ENCODE measurements at places on chromosomes 3 and 15. TPM values are rescaled to one million over a fixed set of nuclear protein-coding genes. Genes with fewer than 3 reads are reported as not detected.

DNA sequence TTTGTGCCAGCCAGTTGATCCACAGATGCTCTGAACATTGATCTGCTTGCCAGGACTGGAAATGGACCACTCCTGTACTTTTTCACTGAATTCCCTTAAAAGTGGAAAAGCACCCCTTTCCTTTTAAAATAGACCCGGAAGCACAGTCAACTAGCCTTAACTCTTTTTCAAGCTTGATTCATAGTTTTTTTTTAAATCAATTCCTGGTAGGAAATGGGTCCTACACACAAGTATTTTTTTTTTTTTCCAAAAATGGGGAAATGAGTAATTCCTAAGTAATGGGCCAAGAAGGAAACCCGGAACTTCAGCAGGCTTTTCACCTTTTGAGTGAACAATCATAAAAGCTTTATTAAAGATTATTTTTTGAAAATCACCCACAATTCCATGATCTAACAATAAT lies 234.4 kb upstream of the ADAMTS9 start:
- no peak overlapping the region for H3K27ac ChIP-seq
- H3K4me3 ChIP-seq: no peak overlapping the region
- no peaks in the 10 kb centered on the region for H3K27me3 ChIP-seq
- DNase-seq: no peak
- H3K4me1 ChIP-seq: no peaks in the 10 kb centered on the region

DNA sequence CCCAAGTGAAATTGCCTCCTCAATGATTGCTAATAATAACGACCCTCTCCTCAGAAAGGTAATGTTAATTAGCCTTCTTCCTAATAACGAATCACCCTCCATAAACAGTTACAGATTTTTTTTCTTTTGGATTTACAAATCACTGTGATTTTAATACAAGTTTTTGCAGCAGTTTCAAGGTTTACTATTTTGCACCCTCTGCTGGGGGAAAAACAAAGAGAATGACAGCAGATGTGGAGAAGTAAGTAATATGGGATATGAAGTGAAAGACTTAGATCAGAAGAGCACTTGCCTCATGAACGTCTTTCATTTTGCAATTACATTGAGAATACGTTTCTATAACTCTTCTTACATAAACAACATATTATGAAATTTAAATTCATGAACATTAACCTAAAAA lies 16.1 kb upstream of the CNTN3 start:
- no peaks in the 10 kb centered on the region for H3K36me3 ChIP-seq
- no peak for DNase-seq
- H3K27ac ChIP-seq: no peak overlapping the region
- H3K4me3 ChIP-seq: no peak overlapping the region
- no peaks in the 10 kb centered on the region for H3K27me3 ChIP-seq

The BTLA gene
- 0.32 TPM for total RNA-seq

GRCh38 chr3:61871644-61872043 lies 310.3 kb downstream of the PTPRG start:
- no peak overlapping the region for H3K27ac ChIP-seq
- DNase-seq: no peak
- no peak overlapping the region for H3K4me3 ChIP-seq
- no peaks in the 10 kb centered on the region for H3K36me3 ChIP-seq
- H3K27me3 ChIP-seq: no peaks in the 10 kb centered on the region

The TTC21A gene
- total RNA-seq: 6.1 TPM

GRCh38 chr15:99006146-99006545 lies 1.4 kb downstream of the PGPEP1L start:
- no peak overlapping the region for H3K27ac ChIP-seq
- DNase-seq: peak; percentile 4
- no peak overlapping the region for H3K4me3 ChIP-seq

The C2CD4B gene
- total RNA-seq: 5.4 TPM

The GOLGB1 gene
- 47.2 TPM for total RNA-seq

GRCh38 chr3:70333080-70333479 lies 20.6 kb upstream of the MDFIC2 start:
- DNase-seq: no peak
- H3K27ac ChIP-seq: no peak overlapping the region
- H3K36me3 ChIP-seq: no peaks in the 10 kb centered on the region
- no peaks in the 10 kb centered on the region for H3K4me1 ChIP-seq
- no peak overlapping the region for H3K4me3 ChIP-seq

DNA sequence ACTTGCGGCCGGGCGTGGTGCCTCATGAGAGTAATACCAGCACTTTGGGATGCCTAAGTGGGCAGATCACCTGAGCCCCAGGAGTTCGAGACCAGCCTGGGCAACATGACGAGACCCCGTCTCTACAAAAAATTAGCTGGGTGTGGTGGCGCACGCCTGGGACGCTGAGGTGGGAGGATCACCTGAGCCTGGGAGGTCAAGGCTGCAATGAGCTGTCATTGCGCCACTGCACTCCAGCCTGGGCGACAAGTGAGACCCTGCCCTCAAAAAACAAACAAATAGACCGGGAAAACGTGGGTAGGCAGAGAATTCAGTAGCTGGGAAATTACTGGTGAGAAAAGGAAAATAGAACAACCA lies 667 bp downstream of the UMPS start:
- peaks cover 11% of the 10 kb centered on the region for H3K4me1 ChIP-seq
- peak overlapping the region; percentile 77 for H3K4me3 ChIP-seq
- no peaks in the 10 kb centered on the region for H3K27me3 ChIP-seq
- no peak for DNase-seq
- H3K27ac ChIP-seq: peak overlapping the region; percentile 38
